ENCODE measurements at places on chromosomes 5 and 9. TPM values are rescaled to one million over a fixed set of nuclear protein-coding genes. Genes with fewer than 3 reads are reported as not detected.

The FOXD4L3 gene
- not detected for total RNA-seq

The UBE2QL1 gene
- total RNA-seq = not detected

The IRX1 gene
- total RNA-seq = not detected

The SLC4A9 gene
- not detected for total RNA-seq

The SLC36A3 gene
- not detected for total RNA-seq

The HK3 gene
- total RNA-seq = not detected

The LHFPL2 gene
- total RNA-seq = 25.8 TPM

The GCNT1 gene
- 0.28 TPM for total RNA-seq

The MAMDC2 gene
- total RNA-seq = 1.5 TPM

The GTF2H2 gene
- total RNA-seq = 39.7 TPM

The DAPK1 gene
- total RNA-seq = 0.87 TPM

The IFNK gene
- total RNA-seq = not detected

The TLX3 gene
- total RNA-seq = not detected

The NRG2 gene
- 20.2 TPM for total RNA-seq

The CDO1 gene
- total RNA-seq = not detected

The GABRA1 gene
- total RNA-seq = not detected

The MYMK gene
- total RNA-seq = not detected

The IFNA21 gene
- total RNA-seq = not detected

The PALM2AKAP2 gene
- total RNA-seq = 0.44 TPM

The CARD9 gene
- total RNA-seq = 1.7 TPM
